ENCODE measurements at places on chromosomes 2 and 18.

DNA sequence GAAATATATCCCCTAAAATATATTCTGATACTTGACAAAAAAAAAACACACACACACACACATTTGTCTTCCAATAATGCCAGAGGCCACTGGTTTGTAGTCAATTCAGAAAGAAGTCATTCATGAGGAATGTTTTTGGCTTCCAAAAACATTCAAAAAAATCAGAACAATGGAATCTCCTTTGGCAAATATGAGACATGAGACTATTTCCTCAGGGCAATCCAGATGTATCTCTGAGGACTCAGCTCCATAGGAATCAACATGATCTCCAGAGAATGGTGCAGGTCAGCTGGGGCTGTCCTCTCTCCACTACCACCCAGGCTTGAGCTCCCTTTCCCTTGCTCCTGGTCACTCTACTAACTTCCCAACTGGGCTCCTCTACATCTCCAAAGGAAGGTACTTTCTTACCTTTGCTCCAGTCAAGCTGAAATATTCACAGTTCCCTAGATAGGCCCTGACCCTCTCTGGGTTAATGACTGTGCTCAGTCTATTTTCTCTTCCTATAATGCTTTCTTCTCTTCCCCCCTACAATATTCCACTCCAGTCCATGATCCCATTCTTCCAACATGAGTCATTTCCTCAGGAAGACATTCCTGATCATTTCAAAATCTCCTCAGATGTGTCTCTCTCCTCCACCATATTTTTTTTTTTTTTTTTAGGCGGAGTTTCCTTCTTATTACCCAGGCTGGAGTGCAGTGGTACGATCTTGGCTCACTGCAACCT is 145.3 kb downstream of the C1D start:
- DNase-seq, result no peak

DNA sequence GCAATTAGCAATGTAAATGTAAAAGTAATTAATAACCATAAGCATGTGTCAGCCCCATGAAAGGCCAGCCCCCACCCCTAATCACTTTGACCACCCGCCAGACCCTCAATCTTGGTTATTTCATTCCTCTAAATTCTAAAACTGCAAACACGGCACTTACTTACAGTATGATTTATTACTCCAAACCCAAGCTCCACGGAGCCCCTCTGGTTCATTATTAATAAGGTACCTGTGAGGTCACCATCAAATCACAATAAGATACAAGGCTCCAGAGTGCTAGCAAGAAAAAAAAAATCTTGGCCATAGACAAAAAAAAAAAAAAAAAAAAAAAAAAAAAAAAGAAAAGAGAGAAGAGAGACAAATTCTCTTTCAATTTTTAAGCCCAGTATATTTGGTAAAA is 879.5 kb downstream of the TDRD15 start:
- no peak for DNase-seq

DNA sequence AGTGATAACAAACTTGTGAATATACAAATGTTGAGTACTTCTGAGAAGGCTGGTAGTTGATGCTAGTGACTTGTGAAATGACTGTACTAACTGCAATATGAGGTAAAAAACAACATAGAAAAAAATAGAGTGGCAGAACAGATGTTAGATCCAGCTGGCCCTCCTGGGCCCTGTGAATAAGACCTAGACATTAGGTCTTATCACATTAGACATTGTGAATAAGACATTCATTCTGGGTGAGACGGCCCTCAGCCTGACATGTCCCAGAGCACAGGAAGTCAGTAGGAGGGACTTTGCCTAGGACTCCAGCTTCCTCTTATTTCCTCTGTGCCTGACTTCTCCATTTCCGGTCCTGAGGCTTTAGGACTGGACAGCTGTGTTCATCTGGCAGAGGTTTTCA is 22.9 kb downstream of the DOK1 start:
- DNase-seq, result no peak

GRCh38 chr18:21735452-21736015 is 5.1 kb upstream of the MIB1 start:
- peak; percentile 42 for DNase-seq

- no peak for DNase-seq
These were observed 157.0 kb upstream of the SH3BP4 start for GRCh38 chr2:234794866-234795265.

DNA sequence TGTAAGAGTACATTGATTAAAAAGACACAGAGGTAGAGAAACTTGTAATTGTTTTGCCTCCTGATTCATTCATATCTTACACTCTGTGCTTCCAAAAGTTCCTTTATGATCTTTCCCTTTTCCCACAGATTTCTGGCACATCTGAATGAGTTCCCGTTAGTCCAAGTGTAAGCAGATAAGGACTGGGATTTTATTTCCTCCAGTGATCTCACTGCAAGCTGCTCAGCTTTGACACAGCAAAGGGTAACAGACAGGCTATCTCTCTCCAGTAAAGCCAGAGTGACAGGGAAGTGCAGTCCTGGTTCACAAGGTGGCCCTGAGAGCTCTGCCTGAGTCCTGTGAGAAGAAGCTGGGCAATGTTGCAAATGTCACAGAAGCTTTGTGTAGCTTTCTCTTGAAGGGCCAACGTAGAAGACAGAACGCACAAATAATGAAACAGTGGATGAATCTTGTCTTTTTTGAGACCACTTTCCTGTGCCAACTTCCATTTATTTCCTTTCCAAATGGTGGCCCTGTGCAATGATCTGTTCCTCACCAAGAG is 32.5 kb upstream of the KCNE4 start:
- DNase-seq, result no peak

DNA sequence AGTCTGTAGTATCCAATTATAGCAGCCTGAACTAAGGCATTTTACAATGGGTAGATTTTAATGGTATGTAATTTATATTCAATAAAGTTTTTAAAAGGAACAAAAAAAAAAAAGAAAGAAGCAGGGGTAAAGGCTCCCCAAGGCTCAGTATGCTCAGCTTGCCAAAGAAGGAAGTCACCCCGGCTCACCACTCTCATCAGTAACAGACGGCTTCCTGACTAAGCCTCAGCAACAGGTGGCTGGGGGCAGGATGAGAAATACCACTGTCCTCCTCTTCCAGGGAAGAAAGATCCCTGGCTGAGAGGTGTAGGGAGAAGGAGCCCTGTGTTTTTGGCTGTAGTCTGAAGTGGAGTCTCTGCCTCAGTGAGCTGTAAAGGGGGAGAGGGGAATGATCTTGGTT is 121.2 kb downstream of the ARHGEF4 start:
- no peak for DNase-seq

GRCh38 chr2:84796798-84797197 is 84.1 kb downstream of the TRABD2A start:
- DNase-seq, result no peak

DNA sequence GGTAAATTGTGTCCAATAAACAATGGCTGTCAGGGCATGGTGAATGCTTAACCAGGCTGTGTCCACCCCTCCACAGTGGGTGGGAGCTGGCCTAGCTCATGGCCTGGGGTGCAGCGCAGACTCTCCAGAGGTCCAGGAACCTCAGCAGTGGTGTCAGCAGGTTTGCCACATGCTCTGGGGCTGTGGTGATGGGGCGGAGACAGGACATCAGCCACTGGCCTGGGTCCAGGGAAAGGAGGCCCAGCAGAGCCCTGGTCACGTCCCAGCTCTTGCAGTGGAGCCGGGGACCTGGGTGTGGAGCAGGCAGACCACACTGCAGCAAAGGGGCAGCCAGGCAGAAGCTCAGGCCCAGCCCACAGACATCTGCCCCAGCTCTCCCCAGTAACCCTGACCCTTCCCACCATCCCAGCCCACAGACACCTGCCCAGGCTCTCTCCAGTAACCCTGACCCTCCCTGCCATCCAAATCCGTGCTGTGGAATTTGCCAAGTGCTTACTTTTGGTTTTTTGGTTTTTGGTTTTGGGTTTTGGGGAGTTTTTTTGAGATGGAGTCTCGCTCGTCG is 13.8 kb upstream of the KIF1A start:
- no peak for DNase-seq

GRCh38 chr18:49444581-49444980 is 15.9 kb downstream of the DYM start:
- DNase-seq, result no peak

DNA sequence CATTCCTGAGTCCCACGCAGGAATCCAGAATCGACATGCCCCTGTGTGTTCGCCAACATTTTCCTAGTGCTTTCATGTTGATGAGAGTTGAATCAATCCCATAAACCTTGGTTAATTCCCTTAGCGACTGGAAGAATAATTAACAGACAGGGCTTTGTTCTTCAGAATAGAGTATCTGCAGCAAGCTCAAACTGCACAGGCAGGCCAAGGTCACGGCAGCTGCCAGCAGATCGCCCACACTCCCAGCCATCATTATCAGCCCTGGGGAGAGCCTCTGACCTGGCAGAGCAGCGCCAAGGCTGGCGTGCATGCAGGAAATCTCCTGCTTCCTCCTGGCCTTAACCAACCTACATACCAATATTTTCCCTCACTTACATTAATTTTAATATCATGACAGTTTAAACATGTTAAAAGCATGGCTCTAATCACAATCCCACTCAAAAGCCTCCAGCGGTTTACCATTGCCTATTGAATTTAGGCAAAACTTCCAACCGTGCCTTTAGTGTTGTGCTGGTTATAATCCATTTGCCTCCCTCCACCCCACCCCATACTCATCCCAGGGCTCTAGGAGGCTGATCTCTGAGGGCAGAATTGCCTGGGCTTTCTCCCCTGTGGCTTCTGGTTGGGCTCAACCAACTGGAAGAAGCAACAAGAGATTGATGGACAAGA is 46.8 kb upstream of the NCK2 start:
- DNase-seq, result no peak

- no peak for DNase-seq
These were observed 14.0 kb downstream of the ALPG start for GRCh38 chr2:232420463-232421188.

- no peak for DNase-seq
These were observed 3.3 kb upstream of the YWHAQ start for GRCh38 chr2:9634133-9634532.

GRCh38 chr2:237692601-237693290 is 65.4 kb downstream of the LRRFIP1 start:
- DNase-seq, result no peak

- DNase-seq, result no peak
These were observed 293.2 kb upstream of the FIGN start for GRCh38 chr2:164028814-164029534.

DNA sequence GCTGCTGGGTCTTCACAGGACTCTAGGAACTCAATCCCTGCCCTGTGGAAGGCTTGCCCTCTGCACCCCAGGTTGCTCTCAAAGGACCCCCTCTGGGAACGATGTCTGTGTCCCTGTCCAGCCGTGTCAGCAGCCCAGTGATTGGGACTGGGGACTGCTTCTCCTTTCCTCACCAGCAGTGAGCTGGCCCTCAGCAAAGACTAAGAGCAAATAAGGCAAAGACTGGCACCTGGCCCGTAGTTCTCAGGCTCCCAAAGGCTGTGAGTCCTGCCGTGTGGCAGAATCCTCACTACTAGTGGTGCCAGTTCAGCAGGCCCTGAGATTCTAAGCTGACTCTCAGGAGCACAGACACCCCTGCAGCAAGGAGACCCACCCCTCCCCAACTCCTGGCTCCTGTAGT is 47.8 kb downstream of the TMEM163 start:
- DNase-seq, result no peak

DNA sequence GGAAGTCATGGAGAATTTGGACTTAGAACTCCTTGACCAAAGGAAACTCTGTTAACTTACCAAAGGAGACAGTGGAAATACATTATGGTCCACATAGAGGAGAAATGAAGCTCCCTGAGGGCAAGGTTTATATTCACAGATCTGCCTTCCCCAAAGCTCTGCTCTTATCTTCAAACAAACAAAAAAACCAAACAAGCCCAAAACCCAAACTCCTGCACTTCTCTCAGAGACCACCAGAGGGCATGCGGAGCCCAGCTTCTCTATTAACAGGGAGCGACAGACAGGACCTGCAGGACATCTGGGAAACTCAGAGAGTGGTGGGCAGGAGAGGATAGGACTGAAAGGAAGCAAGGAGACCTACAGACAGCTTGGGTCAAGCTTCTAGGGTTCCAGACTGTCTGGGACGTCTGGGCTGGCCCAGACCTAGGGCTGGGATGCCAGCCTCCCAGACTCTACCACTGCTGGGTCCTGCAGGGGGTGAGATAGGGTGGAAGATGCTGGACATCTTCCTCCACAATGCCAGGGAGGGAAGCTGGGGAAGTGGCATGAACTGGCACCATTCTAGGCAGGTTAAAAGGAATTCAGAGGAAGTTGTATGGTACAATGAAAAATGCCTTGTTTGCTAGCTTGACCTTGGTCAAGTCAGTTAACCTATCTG is 4.0 kb upstream of the WNT10A start:
- peak; percentile 73 for DNase-seq

- no peak for DNase-seq
These were observed 108.7 kb downstream of the TRIM43 start for GRCh38 chr2:95700519-95700918.

GRCh38 chr2:191150600-191151330 is at the start of gene STAT4:
TSS of gene STAT4 (minus strand) at chr2:191150994. CDS start at chr2:191148203, 2,791 bp downstream.
- no peak for DNase-seq

DNA sequence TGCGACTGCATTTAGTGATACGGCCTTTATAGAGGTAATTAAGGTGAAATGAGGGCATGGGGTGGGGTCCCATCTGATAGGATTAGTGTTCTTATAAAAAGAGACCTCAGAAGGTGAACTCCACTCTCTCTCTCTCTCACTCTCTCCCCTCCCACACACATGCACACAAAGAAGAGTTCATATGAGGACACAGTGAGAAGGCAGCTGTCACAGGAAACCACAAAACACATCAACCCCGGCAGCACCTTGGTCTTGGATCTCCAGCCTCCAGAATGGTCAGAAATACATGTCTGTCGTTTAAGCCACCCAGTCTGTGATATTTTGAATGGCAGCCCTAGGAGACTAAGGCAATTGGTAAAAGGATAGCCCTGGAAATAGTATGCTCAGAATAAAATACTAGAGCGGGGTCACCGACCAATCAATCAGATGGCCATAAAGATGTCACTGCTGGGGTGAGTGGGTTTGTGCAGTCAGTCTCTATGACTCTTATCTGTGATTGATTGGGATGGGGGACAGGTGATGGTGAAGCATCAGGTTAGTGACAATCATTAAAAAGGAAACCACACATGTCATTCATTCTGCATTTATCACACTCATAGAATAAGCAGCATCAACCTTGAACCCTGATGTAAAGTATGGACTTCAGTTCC is 118.9 kb upstream of the POU3F3 start:
- no peak for DNase-seq

- DNase-seq, result no peak
These were observed 54.9 kb upstream of the ITPRID2 start for GRCh38 chr2:181836583-181836982.

DNA sequence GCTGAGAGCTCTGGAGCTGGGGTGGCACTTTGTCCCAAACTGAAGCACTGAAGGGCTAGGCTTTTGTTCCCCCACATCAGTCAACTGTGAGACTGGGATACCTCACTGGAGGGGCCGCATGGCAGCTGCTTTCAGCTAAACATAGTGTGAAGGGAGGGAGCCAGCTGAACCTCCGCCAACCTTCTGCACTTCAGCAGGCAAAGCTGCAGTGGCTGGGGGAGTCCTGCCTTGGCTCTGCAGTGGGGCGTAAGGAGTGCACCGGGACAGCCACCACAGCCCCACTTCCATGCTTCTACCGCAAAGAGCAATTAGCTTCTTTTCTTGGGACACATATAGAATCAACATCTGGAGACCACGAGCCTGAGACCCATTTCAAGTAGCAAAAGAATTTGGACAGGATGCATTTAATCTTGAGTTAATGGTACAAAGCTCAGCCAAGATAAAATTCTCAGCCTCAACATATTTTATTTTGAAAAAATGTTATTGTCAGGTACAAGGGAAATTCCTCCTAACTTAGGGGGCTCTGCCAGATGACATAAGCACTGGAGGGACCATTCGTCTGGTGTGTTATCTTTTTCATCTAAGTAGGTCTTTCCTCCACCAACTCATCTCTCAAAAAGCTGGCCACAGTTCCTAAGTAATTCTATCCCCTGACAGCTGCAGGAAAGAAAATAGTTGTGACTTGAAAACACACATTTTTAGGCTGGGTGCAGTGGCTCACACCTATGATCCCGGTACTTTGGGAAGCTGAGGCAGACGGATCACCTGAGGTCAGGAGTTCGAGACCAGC is 25.6 kb upstream of the MYCN start:
- no peak for DNase-seq

Data from neural crest cell (in vitro differentiated cells).